ENCODE measurements at places on chromosomes 3 and 15.

GRCh38 chr15:92886042-92886537, 14.0 kb upstream of the CHD2 start:
- DNase-seq, result no peak

DNA sequence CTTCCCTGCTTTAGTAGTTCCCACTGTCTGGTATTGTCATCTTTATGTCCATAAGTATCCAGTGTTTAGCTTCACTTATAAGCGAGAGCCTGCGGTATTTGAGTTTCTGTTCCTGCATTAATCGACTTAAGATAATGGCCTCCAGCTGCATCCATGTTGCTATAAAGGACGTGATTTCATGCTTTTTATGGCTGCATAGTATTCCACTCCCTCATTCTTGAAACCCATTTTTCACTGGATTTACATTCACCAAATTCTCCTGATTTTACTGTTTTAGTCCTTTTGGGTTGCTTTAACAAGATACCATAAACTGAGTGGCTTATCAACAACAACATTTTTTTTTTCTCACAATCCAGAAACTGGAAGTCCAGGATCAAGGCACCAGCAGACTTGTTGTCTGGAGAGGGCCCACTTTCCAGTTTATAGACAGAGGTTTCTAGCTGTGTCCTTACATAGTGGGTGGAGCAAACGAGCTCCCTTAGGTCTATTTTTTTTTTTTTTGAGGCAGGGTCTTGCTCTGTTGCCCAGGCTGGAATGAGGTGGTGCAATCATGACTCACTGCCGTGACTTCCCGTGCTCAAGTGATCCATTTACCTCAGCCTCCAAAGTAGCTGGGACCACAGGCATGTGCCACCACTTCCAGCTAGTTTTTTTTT, 6.1 kb upstream of the TICRR start:
- DNase-seq, result no peak

DNA sequence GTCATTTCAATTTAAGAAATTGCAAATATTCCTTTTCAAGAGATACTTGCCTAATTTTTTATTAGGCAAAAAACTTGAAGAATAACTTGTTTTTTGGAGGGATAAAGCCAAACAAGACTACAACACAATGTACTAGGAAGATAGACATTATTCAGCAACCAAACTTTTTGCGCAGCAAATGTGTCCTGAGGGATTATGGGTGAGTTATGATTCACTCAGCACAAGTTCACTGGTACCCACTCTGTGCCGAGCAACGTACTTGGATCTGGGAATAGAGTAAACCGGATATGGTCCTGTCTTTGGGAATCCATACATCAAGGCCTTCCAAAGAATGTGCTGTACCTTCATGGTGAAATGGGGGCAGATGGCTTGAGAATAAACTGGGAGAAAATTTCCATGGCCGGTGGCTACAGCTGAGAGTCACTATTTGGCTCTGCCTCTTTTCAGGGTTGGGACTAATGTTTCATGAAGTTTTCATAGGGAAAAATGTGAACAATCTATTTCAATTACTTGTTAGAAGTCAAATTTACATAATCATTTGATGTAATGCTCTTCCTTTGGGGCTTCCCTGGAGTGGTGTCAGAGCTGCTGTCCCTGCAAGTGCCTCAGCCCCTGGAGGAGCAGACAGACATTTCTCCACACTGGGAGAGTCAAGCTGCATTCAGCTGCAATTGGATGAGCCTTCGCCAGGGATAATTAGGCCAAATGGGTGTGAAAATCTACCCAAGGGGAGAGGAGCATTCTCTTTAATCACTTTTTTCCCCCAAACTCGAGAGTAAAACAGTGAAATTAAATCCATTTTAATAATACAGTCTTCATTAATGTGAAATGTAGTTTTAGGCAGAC, 315.2 kb downstream of the CLSTN2 start:
- DNase-seq, result no peak

- no peak for DNase-seq
These were observed 23.0 kb downstream of the LIMD1 start for GRCh38 chr3:45617430-45618080.

DNA sequence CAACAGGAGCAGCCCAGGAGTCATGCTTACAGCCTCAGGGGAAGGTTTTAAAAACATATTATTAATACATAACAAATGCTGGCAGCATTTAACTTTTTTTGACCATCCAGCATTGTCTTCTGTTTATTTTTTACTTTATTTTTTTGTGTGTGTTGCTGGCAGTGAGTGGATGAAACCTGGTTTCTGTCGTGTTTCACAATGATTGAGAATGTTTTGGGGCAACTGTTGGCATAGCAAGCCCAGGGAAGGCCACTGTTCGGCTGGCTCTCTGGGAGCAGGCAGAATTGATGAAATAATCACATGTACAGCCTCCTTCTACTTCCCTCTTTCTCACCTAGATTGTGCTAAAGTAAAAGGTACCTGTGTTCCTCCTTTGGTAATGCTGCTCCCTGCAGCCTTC, 190.2 kb downstream of the NR1D2 start:
- DNase-seq, result no peak

DNA sequence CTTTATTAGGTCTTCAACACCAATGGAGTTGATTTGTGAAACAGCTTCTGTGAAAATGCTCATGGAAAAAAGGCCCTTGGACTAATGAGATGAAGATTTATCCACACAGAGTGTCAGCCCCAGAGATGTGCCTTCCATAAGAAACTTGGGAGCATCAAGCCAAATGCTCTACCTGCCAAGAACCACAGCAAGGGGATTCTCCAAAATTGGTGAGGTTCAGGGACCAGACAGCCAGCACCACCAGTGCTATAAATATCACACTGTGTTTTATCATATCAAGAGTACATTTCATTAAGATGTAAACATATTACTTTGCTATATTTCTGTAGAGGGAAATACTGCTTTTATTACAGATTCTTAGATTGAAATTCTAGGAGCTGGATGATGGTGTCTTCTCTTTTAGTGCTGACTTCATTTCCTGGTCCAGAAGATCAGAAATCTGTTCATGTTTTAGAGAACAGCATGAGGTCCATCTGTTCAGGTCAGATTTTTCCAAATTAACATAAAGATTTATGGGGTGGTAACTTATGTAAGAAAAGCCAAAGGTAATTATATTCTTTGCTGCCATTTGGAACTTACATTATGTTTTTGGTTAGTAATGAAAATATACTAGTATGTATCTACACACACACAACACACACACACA, 17.7 kb downstream of the SLC35G2 start:
- no peak for DNase-seq

DNA sequence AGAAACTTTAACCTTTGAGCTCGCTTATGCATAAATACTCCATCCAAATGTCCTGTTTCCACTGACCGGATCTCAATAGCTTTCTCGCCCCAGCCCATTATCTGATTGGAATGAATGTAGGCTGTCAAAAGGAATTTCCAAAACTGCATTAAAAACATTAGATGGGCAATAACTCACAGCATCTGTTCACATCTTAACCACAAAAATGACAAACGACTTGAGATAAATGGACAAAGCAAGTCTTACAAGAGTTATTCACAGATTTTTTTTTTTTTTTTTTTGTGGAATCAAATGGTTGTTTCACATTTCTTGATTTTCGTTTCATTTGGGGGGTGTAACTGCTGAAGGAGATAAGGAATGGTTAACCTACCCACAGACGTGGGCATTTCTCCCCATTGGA, 39.7 kb upstream of the SLC2A2 start:
- no peak for DNase-seq

- DNase-seq, result no peak
These were observed 13.1 kb upstream of the PLA2G4D start for GRCh38 chr15:42107473-42107872.

DNA sequence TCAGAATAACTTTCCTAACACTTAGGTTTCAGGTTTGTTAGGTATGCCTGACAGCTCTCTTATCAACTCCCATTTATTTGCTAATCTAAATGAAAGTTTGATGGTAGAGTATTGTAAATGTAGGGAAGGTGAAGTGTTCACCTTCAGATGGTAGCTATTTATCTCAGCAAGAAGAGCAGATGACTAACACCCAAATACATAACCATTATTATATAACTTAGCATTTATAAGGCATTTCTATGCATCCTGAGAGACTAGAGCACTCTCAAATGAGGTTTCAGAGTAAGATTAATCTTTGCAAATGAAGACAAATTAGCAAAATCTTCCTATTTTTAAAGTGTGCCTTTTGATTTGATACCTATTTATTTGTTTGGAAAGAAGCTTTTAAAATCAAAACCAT, 143.8 kb downstream of the IGF1R start:
- DNase-seq, result no peak

GRCh38 chr3:53412953-53413352, 65.6 kb upstream of the DCP1A start:
- no peak for DNase-seq

GRCh38 chr15:92656089-92656488, 514 bp upstream of the FAM174B start:
- DNase-seq, result no peak

GRCh38 chr3:194540274-194540905, 53.6 kb upstream of the ATP13A3 start:
- no peak for DNase-seq

DNA sequence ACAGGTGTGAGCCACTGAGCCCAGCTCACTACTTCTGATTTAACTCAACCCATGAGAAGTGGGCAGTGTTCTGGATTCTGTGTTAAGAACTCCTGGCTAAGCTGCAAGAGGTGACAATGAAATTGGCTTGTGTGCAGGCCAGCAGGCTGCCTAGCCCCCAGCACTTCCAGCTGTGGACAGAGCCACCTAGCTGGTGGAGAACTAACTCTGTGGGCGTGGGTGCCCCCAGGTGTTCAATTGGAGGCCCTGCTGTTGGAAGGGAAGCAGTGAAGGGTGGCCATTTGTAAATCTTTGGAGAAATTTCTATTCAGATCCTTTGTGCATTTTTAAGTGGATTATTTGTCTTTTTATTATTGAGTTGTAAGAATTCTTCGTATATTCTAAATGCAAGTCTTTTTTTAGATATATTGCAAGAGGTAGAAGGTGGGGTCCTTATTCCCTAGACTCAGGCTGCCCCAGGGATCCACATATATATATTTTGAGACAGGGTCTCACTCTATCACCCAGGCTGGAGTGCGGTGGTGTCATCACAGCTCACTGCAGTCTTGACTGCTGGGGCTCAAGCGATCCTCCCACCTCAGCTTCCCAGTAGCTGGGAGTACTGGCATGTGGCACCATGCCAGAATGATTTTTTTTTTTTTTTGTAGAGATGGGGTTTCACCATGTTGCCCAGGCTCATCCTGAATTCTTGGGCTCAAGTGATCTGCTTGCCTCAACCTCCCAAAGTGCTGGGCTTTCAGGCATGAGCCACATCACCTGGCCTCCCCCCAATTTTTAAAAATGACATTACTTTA, 7.2 kb upstream of the SCAMP5 start:
- no peak for DNase-seq

GRCh38 chr3:39137991-39138803, 15.2 kb downstream of the CSRNP1 start:
- DNase-seq, result no peak

- DNase-seq, result no peak
These were observed 55.9 kb downstream of the ALCAM start for GRCh38 chr3:105422645-105423044.

DNA sequence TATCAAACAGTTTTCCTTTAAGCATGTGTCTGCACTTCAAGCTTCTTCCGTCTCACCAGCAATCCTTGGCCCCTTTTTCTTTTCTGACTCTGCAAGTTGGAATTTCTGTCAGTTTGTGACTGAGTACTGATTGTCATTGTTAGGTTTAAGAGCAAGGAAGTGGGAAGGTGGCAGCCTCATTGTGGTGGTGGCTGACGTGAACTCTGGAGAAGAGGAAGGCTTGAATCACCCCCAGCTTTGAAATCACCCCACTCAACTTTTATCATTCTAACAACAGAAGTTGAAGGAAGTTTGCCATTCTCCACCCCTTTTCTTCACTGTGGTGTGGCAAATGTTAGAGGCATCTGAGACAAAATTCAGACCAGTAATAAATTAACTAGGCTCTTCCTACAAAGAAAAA, 231.6 kb upstream of the AGTR1 start:
- no peak for DNase-seq

- DNase-seq, result no peak
These were observed 30.3 kb downstream of the HCLS1 start for GRCh38 chr3:121630355-121630754.

DNA sequence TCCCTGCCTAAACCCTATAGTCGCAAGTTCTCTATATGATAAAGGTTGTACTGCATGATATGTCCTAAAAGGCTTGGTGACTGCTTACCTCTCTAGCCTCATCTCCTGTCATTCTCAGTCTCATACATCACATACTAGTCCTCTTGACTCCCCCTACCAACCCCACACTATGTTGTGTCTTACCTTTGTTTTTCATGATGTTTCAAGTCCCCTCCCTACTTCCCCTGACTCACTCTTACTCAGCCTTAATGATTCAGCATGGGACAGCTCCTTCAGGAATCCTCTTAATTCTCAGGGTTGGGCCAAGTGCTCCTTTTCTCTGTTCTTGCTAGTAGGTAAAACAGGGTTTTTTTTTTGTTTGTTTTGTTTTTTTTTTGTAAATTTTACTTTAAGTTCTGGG, 49.6 kb downstream of the SLMAP start:
- DNase-seq, result no peak
